ENCODE measurements at places on chromosomes 13 and 19.

DNA sequence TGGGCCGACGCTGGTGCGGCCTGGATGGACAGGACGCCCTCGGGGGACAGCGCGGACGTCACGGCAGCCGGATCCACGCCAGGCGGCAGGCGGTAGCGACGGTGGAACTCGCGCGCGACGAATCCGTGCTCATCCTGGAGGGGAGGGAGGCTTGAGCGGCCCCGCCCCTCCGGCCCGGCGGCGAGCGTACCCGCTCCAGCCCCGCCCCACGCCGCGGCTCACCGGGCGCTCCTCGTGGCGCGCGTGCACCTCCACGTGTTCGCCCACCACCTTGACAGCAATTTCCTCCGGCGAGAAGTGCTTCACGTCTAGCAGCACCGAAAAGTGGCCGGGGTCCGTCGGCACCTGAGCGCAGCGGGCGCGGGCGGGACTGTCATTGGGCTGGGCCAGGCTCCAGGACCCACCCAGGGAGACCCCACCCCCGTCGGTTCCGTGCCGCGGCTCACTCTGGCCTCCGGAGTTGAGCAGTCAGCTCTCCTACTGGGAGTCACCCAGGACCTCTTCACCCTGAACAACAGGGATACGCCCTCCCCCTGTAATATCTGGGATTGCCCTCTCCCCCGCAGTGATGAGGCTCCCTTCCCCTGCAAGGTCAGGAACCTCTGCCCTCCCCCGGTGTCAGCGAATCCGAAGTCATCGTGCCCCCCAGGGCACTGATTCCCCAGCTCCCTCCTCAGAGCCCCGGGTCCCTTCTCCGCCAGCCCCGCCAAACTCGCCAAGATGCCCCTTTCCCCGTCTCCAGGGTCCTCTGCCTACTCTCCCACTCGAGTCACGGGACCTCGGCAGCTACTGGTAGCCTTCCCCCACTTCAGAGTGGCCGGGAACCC lies 1.1 kb downstream of the HSPB6 start:
- no peak for DNase-seq

DNA sequence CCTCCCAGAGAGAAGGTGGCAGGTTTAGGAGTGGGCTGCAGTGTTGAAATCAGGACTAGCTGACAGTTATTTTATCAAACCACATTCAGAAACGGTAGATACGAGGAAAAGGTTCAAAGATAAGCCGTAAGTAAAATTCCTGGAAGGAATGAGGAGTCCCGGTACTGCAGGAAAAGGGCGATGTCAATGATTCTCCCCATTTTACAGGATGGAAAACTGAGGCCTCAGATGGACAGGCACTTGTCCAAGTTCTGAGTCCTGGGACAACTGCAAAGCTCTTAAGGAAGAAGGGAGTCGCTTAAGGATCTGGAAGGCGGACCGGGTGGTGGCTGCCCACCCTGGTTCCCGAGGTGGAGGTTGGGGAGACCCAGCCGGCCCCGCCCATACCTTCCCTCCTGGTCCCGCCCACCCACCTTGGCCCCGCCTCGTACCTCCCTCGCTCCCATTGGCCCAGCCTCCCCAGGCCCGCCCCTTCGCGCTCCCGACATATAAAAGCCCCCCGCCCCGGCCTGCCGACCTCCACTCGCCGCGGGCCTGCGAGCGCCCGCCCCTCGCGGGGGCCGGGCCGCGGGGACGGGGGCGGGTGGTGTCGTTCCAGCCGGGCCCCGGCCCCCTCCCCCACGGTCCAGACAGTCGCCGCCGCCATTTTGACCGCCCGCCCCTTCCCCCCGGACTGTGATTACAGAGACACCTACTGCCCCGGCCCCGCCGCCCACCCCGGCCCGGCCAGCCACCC lies 603 bp downstream of the RFX1 start:
- peak; percentile 82 for DNase-seq

GRCh38 chr19:623175-623916 lies 10.0 kb downstream of the POLRMT start:
- DNase-seq, result no peak

DNA sequence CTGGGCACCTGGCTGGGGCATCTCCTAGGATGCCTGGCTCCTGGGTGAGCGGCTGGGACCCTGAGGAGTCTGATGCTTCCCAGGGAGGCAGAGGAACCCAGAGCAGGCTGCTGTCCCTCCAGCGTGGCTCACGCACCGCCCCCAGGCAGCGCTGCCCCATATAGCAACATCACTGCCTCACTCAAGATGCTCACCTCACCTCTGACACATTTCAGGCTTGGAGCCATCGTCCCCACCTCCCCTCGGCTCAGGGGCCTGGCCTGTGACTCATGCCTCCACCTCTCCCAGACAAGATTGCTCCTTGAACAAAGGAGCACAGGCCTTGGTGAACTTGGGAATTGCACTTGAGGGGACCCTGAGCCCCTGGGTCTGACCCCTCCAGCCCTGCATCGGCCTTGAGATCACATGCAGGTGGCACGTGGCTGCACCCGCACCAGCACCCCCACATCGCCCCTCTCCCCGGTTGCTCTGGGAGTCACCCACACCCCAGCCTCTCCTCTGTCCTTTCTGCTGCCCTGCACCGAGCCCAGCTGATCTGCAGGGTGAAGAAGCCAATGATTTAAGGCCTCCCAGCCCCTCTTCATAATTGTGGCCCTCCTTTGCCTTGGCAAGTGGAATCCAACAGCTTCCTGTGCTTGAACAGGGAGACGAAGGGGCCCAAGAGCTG lies 11.2 kb downstream of the CEBPA start:
- DNase-seq, result no peak

DNA sequence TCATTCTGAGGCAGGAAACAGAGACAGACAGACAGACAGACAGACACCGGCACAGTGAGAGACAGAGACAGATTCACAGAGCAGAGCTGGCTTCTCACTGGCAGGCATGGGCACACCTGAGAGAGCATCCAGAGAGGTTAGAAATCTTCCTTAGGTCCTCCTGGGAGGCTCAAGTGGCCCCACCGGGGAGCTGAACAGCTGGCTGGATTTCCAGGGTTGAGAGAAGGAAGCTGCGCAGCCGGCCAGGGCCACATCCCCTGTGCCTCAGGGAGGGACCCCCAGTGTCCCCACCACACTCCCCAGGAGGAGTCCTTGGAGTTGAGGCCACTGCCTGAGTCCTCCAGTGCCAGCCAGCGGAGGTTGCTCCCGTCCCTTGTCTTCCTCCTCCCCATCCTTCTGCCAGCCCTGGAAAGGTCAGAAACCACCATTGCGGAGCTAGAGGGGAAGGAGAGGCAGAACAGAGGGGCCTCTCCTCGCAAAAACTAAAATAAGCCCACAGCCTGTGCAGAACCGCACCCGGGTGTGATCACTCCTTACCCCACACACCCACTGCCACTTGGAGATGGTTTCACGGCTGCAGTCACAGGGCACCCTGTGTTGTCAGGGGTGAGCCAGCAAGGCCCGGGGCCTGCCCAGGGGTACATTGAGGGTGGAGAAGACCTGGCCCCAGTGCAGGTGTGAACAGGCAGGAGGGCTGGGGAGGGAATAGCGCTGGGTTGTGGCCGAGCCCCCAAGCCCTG lies 4.2 kb downstream of the FFAR3 start:
- no peak for DNase-seq

GRCh38 chr19:13098277-13099072 lies 4.2 kb downstream of the LYL1 start:
- DNase-seq, result no peak

- no peak for DNase-seq
Observed at GRCh38 chr19:33461256-33462111, 60.1 kb downstream of the PEPD start.

- no peak for DNase-seq
Observed at GRCh38 chr19:32748497-32748896, 28.9 kb downstream of the TDRD12 start.

DNA sequence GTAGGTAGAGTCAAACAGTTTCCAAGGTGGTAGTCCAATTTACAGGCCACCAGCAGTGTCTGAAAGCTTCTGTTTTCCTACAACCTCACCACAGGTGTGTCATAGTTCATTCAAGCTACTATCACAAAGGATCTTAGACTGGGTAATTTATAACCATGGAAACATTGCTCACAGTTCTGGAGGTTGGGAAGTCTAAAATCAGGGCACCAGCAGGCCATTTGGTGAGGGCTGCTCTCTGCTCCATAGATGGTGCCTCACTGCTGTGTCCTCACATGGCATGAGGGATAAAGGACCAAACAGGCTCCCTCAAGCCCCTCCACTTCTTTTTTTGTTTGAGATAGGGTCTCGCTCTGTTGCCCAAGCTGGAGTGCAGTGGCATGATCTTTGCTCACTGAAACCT lies 60.6 kb downstream of the ING1 start:
- DNase-seq, result no peak

DNA sequence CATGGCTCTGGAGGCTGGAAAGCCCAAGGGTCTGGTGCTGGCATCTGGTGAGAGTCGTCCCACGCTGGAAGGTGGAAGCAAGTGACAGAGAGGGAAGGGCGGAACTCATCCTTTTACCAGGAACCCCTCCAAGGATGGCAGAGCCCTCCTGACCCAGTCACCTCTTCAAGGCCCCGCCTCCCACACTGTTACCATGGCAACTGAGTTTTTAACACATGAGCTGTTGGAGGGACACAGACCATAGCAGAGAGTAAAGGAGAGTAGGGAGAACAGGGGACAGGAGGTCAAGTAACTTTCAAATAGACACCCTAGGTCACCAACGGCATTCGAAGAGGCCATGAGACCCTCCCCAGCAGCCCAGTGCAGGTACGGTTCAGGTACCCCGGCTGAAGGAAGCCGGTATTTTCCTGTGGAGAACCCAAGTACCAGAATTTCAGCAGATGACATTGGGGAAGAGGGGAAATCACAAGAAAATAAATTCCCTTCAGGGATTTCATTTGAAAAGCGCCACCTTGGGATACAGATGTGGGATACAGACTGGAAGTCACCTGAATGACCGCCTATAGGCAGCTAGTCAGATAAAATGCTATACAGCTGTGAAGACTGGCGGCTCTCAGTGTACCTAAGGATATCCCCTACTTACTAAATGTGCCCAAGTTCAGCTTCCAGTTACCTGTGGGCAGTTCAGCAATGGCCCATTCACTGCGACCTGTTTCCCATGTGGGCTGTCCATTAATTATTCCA lies 8.0 kb downstream of the IL17D start:
- no peak for DNase-seq

- DNase-seq, result no peak
Observed at GRCh38 chr19:16915135-16915534, 26.3 kb downstream of the F2RL3 start.

DNA sequence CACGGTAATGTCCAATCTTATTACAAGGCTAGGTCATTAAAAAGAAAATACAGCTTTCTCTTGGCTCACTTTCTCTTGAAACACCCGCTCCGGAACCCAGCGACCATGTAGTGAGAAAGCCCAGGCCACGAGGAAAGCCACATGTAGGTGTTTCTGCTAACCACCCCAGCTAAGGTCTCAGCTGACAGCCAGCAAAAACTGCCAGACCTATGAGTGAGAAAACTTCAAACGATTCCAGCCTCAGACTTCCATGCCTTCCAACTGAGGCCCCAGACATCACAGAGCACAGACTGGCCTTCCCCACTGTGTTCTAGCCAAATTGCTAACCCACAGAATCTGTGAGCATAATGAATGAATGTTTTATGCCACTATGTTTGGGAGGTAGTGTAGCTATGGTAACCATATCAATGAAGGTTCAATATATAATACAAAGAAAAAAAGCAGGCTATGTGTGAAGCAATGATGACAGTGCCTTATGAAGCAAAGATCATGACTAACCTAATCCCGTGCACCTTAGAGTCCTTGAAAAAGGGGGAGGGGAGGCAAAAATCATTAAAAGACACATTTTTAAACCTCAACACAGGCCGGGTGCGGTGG lies 11.9 kb upstream of the TPTE2 start:
- no peak for DNase-seq

DNA sequence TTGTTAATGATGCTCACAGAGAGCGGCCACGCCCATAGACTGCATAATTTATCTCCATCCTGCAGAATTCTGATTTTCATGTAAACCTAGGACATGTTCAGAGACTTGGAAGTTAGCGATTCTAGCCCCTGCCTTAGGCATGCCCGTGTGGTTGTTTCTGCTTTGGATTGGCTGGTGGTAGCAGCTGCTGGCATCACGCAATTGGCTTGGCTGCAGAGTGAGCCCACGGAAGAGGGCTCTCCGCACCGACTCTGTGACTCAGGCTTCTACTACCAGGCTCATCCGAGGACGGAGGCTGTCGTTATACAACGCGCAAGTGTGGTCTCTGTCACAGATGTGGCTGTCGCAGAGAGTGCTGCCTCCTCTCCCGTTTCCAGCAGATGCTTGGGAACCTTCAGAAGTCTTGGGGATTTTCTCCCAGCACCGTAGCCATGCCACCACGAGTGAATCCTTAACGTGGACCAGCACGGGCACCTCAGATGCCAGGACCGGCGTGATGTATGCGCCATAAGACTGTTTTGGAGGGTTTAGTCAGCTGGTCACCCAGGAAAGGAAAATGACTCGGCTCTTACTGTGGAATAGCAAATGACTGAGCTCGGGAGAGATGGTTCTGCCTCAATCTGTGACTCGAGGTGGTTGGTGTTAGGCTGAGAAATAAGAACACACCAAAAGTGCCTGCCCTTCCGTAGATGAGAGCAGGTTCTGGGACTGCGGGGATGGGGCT lies 61.0 kb upstream of the F7 start:
- no peak for DNase-seq

GRCh38 chr19:18202778-18203407 lies 949 bp downstream of the RAB3A start:
- no peak for DNase-seq

DNA sequence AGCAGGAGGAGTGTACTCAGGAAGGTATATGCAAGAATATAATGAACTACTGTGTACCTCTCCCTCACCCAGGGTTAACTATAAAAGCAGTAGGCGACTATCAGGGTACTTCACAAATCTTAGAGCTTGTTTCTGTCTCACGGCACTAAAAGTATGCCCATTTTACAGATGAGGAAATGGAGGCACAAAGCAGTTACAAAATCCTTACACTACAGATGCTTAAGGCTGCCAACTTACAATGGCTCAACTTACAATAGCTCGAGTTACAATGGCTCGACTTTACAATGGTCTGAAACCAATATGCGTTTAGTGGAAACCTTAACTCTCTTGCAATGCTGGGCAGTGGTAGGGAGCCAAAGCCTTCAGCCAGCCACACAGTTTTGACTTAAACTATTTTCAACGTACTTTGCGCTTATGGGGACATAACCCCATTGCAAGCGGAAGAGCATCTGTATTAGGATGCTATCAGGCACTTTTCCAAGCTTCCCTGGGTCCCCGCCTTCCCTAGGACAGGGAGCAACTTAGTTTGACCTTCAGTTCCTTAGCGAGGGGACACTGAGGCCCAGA lies 4.1 kb downstream of the FCER2 start:
- DNase-seq, result no peak

DNA sequence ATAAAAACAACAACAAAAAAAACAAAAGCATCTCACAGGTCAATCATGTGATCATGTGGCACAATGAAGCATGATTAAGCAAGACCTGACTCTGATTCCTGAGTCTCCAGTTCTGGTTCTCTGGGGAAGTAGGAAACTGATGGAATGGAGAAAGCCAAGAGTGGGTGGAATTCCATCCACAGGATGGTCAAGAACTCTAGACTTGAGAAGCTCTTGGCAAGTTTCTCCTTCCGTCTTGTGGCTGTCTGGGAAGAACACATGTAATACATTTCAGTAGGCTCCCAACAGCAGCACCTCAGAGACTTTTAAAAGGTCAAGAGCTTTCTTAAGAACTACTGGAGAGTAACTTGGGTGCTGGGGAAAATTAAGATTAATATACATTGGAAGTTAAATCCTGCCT lies 78.6 kb upstream of the TSHZ3 start:
- DNase-seq, result no peak

Data from stimulated activated CD4-positive, alpha-beta T cell treated with anti-CD3 and anti-CD28 coated beads, Interleukin-1b, Interleukin-23, amount 100 ng/mL, for 1 hour (primary cell).